Stimulated activated CD8-positive, alpha-beta memory T cell treated with anti-CD3 and anti-CD28 coated beads, Interleukin-4, amount 100 ng/mL, for 1 hour (primary cell): ENCODE measurements at places on chromosomes 4 and X.

- DNase-seq: no peak
Observed at GRCh38 chrX:148601034-148601433, 100.6 kb downstream of the AFF2 start.

DNA sequence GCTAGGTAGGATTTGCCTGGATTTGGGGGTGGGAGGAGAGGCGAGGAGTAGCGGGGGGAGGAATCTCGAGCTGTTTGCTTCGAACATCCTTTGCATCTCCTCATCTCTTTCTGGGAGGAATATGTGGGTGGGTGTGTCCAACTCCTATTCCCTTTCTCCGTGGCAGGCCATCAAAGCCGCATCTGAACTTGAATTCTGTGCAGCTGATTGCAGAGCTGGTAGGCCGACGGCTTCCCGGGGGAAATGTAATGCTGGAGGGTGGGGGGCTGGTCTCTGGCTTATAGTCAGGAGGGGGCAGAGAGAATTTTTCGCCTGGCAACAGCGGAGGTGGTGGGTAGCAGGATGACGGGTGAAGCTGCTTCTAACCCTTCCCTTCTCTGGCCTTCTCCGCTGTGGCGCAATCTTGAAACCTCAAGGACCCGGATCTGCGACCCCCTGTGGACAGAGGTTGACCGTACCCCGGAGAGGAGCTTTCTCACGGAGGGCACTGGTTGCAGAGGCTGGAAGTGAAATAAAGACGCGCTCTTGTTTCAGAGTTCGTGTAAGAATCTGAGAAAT is 628 bp downstream of the ZCCHC12 start:
- DNase-seq: no peak

- no peak for DNase-seq
Observed at GRCh38 chr4:75908555-75908954, 6.3 kb upstream of the PPEF2 start.

GRCh38 chr4:153522802-153523094 is 56.6 kb downstream of the TMEM131L start:
- no peak for DNase-seq

DNA sequence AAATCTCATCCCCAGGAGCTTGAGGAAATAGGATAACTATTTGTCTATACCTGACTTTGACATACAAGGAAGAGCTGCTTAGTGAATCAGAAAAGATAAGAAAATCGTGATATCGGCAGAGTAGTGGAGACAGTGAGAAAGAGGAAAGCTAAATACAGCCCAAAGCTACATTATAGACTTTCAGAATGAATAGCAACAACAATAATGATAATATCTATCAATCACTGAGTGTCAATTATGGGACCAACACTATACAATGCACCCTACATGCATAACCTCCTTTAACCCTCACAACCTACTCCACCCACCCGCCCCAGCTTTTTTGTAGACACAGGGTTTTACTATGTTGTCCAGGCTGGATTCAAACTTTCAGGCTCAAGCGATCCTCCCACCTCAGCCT is 205.1 kb downstream of the PPP3CA start:
- no peak for DNase-seq

DNA sequence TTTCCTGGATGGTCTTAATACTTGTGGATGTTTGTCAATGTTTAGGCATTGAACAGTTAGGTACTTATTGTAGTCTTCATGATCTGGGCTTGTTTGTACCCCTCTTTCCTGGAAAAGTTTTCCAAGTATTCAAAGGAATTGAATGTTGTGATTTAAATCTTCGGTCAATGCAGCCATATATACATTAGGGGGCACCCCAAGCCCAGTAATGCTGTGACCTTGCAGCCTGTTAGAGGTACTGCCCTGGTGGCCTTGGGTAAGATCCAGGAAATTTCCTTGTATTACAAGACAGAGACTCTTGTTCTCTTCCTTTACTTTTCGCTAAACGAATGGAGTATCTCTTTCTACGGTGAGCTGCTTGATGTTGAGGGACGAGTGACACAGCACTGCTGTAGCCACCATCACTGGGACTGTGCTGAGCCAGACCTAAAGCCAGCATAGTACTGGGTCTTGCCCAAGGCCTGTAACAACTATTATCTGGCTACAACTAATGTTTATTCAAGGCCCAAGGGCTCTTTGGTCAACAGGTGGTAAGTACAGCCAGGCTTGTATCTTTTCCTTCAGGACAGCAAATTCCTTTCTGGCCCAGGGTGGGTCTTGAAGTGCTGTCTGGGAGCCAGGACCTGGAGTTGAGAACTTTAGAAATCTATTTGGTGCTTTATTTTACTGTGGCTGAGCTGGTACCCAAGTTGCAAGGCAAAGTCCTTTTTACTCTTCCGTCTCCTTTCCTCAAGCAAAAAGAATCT is 118.3 kb upstream of the ATOH1 start:
- DNase-seq: no peak

DNA sequence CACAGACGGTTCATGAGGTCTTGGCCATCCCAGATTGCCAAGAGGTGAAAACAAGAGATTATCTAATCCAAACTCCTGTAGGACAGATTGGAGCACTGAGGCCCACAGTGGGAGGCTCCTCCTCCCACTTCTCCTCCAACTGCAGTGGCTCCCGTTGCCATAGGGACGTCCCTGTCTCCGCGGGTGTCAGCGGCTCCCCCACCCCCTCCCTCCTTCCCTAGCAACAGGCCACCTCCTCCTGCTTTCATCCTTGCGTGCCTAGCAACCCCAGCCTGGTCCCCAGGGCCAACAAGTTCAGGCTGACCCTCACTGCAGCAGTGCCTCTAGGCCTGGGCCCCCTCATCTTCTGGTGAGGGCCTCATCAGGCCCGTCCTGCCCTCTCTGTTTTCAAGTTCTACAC is 6.8 kb upstream of the IQSEC2 start:
- DNase-seq: no peak

- DNase-seq: no peak
Observed at GRCh38 chr4:7108660-7109059, 40.8 kb upstream of the GRPEL1 start.

DNA sequence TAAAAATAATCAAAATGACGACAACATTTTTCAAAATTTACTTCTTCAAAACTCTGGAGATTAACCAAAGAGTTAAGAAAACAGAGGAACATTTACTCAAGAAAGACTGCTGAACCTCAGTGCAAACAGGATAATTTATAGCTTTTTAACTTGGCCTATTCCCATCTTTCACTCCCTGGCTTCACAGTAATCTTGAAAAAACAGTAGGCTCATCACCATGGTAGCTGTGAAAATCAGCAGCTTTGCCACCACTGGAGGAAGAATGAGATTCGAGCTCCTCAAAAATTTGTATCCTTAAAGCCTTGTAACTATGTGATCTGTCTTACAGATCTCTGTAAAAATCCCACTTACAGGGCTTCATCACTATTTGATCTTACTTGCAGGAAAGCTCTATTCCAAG is 447.7 kb upstream of the CTSO start:
- no peak for DNase-seq

- no peak for DNase-seq
Observed at GRCh38 chrX:129529685-129530281, 6.5 kb upstream of the SMARCA1 start.

GRCh38 chr4:127634181-127634580 is 1.4 kb downstream of the INTU start:
- no peak for DNase-seq

DNA sequence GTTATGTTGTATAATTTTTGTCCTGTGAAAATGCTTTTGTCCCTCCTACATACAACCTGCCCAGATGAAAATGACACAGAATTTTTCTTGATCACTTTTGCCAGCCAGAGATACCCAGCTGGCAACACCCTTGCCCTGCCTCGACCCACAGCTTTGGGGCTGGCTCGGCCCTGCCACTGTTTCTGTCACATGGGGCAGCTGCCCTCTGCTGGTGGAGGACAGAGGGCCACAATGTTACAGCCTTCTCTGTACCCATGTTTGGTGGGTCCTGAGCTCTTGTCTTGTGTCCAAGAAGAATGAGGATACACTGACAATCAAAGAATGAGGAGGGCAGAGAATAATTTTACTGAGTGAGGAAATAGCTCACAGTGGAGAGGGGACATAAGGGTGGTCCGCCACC is 31.1 kb downstream of the BMP15 start:
- DNase-seq: no peak

DNA sequence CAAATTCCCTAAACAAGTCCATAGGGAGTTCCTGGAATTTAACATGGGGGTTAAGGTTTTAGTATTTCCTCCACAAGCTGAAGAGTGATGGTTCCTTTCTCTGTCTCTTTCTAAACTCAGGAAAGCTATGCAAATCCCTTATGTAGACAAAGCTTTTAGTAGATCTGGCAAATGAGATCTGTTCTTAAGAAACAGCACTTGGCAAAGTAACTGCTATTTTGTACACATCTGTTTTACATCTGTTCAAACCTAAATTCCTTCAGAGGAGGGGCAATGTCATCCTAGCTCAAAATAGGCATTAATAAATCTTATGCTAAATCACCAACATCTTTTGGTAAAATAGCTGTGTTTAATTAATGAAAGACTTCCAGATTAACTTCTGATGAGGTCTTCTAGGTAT is 137.8 kb upstream of the TBC1D9 start:
- DNase-seq: no peak

GRCh38 chr4:117529401-117529800 is 444.0 kb upstream of the TRAM1L1 start:
- no peak for DNase-seq

- DNase-seq: no peak
Observed at GRCh38 chrX:47499293-47499692, 16.3 kb upstream of the ZNF41 start.

DNA sequence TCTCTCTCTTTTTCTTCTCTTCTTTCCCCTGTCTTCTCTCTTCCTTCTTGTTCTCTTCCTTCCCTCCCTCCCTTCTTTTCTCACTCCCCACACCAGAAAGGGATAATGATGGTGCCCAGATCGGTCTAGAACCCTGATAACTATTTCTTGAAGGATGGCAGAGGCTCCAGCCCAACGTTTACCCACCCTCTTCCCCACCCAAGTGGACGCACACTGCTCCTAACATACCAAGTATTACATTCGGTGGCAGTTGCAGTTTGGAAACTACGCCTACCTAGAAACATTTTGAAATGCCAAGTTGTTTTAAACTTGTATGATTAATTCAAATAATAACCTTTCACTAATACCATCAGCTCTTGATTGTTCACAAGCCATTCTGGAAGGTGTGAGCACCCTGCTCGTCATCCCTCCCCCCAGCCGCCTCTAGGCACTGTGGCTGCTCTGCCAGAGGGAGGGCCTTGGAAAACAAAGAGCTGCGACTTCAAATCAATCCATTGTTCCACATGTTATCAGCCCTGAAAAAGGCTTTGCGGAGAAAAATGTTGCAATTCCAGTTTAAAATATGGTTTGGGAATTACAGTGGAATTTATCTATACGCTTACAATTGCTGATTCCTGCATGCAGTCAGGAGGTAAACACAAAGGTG is 1017.5 kb upstream of the TENM3 start:
- no peak for DNase-seq

- no peak for DNase-seq
Observed at GRCh38 chrX:22109442-22109841, 77.3 kb downstream of the PHEX start.

DNA sequence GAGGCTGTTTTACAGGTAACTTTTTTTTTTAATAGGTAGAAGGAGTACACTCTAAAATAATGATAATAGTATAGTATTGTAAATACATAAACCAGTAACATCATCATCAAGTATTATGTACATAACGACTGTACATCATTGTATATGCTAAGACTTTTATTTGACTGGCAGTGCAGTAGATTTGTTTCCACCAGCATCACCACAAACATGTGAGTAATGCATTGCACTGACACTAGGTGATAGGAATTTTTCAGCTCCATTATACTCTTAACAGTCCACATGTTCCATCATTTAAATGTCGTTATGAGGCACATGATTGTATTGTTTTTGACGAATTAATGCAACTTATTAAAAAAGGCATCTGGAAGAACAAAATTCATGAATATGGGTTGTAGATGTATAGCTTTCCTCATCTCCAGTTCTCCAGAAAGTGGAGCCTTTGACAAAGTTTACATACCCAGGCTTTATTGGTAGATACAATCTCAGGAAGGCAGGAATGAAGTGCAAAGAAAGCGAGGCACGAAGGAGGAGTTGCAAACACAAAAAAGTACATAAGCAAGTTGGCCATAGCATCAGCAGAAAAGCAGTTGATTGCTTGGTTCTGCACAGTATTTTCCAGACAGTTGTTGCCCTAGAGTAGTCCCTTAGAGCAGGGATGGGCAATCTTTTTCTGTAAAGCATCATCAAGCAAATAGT is 336.9 kb upstream of the NR3C2 start:
- no peak for DNase-seq

GRCh38 chrX:104749951-104750610 is 184.1 kb downstream of the IL1RAPL2 start:
- DNase-seq: no peak

- DNase-seq: no peak
Observed at GRCh38 chr4:2968381-2968780, 5.0 kb downstream of the GRK4 start.

DNA sequence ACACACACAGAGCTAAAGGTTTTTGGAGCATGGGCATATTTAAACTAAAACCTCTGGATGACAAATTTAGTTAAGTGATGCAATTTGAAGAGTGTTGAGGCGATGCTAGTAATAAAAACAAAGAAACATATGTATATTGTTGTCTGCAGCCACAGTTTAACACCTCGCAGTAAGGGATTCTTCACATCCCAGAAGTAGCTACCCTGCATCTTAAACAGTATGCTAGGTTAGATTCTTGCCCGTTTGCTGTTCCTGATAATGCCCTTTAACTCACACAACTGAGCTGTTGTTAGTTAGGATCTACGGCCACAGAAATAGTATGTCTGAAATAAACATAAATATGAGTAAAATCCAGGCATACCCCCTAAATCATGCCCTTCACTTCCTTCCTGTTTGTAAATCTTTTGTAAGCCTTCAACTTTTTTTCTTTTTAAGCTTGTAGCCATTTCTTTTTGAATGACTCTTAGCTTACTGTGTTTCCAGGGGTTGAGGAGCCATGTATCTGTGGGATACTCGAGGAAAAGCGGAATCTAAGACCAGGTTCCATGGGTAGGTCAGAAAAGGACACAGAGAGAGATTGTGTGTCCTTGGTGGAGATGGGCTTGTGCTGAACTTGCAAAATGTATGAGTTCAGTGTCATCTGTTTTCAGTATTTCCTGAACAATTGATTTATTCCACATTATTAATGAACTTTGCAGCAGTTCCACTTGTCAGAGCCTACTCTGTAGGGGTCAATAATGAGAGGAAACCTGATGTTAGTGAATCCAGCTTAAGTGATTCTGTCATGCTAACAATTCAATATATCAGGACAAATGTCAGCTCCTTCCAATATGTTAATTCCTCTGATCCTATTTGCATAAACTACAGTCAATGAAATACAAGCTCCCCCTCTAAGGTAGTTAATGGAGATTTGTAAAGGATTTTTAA is 349.6 kb downstream of the GPAT3 start:
- no peak for DNase-seq

DNA sequence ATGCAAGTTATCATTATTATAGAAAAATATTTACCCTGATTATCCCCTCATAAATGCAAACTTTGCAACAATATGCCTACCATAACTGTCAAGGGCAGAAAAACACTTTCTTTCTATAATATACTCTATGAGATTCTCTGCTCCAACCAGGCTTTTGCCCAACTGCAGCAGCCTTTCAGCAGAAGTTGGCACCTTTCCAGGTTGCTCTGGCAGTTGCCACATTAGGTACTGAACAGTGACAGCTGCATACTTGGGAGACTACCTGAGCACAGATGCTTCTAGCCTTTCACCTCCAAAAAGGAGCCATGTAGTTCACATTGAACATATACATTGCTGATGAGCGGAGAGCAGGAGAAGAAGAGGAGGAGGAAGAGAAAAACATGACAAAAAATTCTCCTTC is 69.5 kb upstream of the BRWD3 start:
- DNase-seq: no peak
